ENCODE measurements at places on chromosomes 2 and 18.

DNA sequence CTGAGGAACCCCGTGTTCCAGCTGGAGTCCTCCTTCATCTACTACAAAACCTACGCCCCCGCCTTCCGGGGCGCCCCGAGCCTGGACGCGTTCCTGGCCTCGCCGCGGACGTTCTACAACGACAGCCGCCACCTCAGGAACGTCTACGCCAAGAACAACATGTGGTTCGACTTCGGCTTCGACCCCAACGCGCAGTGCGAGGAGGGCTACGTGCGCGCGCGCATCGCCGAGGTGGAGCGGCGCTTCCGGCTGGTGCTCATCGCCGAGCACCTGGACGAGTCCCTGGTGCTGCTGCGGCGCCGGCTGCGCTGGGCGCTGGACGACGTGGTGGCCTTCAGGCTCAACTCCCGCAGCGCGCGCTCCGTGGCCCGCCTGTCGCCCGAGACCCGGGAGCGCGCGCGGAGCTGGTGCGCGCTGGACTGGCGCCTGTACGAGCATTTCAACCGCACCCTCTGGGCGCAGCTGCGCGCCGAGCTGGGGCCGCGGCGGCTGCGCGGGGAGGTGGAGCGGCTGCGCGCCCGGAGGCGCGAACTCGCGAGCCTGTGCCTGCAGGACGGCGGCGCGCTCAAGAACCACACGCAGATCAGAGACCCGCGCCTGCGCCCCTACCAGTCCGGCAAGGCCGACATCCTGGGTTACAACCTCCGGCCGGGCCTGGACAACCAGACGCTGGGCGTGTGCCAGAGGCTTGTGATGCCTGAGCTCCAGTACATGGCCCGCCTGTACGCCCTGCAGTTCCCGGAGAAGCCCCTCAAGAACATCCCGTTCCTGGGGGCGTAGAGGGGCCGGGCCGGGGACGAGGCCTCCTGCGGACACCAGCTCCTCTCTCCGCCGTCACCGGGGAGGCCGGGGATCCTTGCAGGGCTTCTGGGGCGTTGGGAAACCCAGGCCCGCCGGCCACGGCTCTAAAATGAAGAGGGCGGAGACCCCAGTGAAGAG, 5.3 kb upstream of the NEU4 start:
- no peak for DNase-seq

- no peak for DNase-seq
Observed at GRCh38 chr2:108240966-108241365, 1.2 kb downstream of the SULT1C3 start.

GRCh38 chr18:65786474-65786873, 35.7 kb downstream of the CDH7 start:
- no peak for DNase-seq

- DNase-seq = no peak
Observed at GRCh38 chr2:102809291-102810189, 47.7 kb downstream of the TMEM182 start.

DNA sequence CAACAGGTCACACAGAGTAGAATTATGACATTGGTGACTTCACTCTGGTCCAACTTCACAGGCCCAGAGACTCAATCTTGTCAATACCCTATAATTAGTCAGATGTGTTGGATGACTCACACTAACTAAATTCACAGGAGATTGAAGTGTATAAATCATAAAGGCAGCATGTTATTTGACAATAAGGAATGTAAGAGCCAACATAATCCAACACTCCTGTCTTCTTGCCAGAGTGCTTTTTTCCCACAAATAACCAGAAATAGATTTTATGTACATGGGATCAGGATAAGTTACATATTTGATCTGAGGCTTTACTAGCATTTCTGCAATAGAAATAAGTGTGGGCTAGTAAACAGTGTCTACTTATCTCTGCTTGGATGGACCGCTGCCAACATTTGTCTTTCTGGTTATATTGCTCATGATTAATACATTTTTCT, 42.2 kb upstream of the ZSWIM2 start:
- DNase-seq = no peak

DNA sequence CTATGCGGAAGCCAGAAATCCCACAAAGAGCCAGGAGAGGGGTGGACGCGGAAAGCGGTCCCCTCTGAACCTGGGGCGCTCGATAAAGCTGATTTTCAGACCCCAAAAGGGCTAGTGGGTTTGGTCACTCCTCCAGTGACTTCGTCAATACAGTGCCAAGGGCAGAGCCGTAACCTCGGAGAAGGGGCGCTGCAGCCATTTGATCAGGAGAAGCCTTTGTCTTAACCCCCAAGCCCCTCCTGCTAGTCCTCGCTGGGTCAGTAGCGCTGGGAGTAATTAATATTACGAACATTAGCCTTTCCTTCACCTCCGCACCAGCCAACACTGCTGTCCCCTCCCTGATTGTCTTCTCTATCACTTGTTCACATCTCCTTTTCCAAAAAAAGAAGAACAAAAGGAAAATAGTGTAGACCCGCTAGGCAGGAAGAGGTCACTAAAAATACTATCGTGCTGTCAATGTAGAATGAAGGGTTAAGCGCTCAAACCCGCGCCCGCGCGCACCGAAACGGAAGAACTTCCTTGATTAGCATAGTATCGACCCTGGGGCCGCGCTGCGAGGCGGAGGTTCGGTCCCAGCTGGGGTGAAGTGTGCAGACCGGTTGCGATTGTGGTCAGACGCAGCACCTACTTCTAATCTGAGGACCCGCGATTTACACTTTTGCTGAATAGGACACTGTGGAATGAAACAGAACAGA, 63.2 kb upstream of the MAPRE2 start:
- peak; percentile 15 for DNase-seq

DNA sequence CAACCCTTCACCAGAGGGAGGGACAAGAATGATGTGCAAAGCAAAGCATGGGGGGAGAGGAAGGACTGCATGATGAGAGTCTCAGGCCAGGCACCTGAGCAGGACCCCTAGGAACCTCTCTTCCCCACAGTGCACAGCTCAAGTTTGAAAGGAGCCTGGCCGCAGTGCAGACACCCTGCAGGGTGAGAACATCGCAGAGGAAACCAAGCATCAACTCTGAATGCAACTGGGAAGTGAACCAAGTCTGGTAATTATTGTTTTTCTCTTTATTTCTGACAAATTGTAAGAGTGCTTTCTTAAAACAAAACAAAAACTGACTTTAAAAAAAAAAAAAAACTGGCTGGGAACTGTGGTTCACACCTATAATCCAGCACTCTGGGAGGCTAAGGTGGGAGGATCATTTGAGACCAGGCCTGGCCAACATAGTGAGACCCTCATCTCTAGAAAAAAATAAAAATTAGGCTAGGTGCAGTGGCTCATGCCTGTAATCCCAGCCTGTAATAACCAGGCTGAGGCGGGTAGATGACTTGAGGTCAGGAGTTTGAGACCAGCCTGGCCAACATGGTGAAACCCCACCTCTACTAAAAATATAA, 15.3 kb downstream of the NPC1 start:
- no peak for DNase-seq

- no peak for DNase-seq
Observed at GRCh38 chr18:74326231-74326630, 10.6 kb downstream of the C18orf63 start.

DNA sequence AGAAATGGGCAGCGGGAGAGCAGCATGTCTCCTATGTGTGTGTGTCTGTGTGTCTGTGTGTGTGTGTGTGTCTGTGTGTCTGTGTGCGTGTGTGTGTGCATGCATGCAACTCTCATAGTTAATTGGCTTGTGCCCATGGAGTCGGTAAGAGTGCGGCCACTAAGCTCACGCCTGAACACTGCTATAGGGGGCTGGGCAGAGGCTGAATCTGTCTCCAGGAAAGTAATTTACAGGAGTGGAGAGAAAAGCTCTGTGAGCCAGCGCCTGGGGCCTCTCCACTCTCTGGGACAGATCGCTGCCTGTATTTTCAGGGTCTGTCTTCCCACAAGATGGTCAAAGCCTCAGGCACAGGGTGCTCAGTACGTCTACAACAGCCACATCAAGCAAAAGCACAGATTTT, 553.4 kb downstream of the TNS1 start:
- DNase-seq = no peak

DNA sequence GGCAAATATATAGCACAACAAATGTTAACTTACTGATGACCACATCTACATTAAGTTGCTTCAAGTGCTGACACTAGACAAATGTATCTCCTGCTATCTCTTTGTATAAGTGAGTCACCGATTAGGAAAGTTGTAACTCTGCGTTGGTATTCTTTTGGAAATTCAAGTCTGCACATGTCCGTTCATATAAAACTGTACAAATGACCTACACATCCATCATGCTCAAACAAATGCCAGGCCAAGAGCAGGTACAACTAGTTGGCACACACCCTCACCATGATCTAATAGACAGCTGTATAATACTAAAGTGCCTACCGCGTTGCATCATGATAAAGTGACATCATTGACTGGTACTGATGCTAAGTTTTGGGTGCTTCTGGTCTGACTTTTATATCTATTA, 141.1 kb downstream of the RBMS1 start:
- no peak for DNase-seq

- peak; percentile 53 for DNase-seq
Observed at GRCh38 chr18:23133860-23134779, 1.2 kb upstream of the CABLES1 start.

GRCh38 chr2:650343-651310, 26.6 kb downstream of the TMEM18 start:
- no peak for DNase-seq

DNA sequence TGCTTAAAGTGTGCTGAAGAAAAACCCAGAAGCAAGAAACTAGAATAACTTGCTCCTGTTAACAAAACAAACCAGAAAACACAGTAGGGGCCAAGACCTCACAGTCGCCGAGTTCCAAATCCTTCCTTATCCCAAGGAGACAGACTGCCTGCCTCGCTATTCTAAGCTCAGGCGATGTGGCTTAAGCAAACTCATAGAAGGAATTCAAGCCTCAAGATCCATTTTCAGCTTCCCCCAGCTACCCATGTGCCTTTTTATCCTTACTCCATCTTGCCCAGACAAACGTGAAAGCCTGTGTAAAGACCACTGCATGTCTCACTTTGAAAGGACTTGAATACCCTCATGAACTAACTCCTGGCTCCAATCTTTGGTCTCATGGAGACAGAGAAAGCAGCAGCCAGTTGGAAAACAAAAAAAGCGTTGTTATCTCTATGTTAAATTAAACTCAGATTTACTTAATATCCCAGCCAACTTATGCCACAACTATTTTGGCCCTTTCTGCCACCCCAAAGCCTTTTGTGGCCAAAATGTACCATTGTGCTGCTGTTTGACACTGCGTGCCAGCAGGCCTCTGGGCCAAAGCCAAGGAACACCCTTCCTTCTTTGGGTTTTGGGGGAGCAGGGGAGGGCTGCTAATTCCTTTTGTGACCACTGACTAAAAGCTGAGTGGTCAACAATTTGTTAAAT, 123.2 kb upstream of the FZD5 start:
- no peak for DNase-seq

DNA sequence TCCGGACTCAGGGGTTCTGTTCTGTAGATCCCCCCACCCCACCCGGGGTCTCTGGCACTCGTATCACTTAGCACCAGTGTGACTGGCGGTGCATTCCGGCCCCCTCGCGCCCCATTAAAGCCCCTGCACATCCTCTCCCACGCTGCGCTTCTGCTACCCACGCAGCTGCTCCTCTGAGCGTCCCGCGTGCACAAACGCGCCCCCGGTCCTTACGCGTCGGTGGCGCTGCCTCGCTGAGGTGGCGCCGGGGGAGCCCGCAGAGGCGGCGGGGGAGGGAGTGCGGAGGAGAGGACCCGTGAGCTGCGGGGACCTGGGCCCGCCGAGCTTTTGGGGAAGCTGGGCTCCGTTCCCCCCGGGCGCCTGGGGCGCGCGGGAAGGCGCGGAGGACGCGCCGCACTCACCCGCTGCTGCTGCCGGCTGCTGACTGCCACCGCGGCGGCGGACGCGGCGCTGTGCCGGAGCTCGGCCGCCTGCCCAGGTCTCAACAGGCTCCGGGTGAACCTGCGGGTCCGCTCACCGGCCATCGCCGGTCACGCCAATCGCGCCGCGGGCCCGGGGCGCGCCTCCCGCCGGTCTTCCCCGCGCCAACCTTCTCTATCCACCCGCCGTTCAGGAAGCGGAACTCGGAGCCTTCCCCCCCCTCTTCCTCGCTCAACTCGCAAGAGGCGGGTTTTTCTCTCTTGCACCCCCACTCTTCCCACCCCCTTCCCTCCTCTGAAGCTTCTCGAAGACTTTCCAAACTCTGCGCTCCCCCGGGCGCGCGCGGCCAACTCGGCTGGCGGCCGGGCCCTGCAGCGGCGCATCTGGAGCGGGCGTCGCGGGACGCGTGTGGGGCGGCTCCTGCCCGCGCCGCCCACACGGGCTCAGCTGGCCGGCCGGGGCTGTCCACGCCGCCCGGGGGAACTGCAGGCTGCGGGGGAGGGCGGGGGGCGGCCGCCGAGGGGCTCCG, at the start of gene DOCK10:
Gene DOCK10, minus strand, starts transcription at position 618 of the 949 bp plus-strand sequence. Its CDS starts 94 bp downstream, at position 524.
- peak; percentile 62 for DNase-seq

DNA sequence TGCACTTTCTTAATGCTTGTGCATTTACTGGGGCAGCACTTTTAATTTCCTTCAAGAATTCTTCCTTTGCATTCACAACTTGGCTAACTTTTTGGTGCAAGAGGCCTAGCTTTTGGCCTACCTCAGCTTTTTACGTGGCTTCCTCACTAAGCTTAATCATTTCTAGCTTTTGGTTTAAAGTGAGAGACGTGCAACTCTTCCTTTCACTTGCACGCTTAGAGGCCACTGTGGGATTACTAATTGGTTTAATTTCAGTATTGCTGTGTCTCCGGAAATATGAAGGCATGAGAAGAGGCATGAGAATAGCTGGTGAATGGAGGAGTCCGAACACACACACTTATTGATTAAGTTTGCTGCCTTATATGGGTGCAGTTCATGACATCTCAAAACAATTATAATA, 354.1 kb downstream of the DLGAP1 start:
- DNase-seq = no peak

GRCh38 chr2:60948926-60949579, 67.7 kb downstream of the REL start:
- no peak for DNase-seq

DNA sequence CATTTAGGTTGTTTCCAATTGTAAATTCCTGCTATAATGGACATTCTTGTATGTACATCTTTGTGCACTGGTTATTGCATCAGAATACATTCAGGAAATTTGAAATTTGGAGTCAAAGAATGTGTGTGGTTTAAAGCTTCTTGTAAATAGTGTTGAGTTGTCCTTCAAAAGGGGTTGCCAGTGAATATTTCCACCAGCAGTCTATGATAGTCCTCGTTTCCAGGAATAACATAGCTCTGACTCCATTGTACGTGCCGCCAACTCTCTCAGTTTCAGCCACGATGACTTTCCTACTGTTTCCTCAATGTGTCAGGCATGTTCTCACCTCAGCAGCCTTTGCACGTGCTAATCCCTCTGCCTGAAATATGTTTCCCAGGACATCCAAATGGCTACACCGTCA, 10.9 kb upstream of the HS6ST1 start:
- DNase-seq = no peak

GRCh38 chr2:170744248-170745002, 25.8 kb upstream of the ERICH2 start:
- DNase-seq = no peak

GRCh38 chr2:29269095-29269764, 154.0 kb downstream of the CLIP4 start:
- DNase-seq = no peak

DNA sequence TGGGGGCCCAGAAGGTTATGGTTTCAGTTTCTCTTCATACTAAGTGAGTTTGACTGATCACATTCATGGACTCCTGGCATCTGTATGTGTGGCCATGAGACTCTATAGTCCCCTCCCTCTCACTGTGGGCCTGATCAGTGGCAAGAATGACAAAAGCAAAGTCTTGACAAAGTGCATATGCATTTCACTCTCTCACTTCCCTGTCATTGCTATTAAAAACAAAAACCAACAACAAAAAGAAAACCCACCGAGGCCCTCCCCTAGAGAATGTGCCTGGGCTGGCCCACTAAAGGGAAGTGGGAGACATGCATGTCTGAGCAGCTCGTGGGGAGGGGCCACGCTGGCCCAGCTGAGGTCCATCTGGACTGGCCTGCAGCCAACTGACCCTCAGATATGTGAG, 600.1 kb upstream of the RAB6C start:
- DNase-seq = no peak

All from hematopoietic multipotent progenitor cell (in vitro differentiated cells).